ENCODE measurements at places on chromosomes 11 and 22.

DNA sequence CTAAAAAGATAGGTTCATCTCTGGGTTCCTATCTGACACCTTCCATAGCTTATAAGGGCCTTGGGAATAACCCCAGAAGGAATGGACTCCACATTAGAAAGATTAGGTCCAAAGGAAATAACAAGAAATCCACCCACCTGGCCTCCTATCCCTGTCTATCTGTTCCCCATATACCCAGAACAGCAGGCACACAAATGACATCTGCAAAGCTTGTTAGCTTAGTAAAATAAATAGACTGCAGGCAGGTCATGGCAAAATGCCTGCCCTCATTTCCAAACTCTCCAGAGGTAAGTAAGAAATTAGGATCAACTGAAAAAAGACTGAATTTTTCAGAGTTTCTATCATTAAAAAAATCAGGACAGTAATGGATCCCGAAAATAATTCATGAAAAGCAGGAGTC is 489.5 kb downstream of the DLG2 start:
- H3K27me3 ChIP-seq: no peaks in the 10 kb centered on the region
- no peaks in the 10 kb centered on the region for H3K4me1 ChIP-seq
- no peak overlapping the region for H3K27ac ChIP-seq
- H3K36me3 ChIP-seq: no peaks in the 10 kb centered on the region
- no peak overlapping the region for H3K4me3 ChIP-seq
- DNase-seq: no peak

- H3K36me3 ChIP-seq: peaks cover 58% of the 10 kb centered on the region
- H3K4me3 ChIP-seq: peak overlapping the region; percentile 100
- H3K4me1 ChIP-seq: peaks cover 48% of the 10 kb centered on the region
- no peak for DNase-seq
- peak overlapping the region; percentile 100 for H3K27ac ChIP-seq
These were observed 979 bp downstream of the ZBED5 start for GRCh38 chr11:10856689-10857458.

- no peak overlapping the region for H3K4me3 ChIP-seq
- H3K27me3 ChIP-seq: no peaks in the 10 kb centered on the region
- peaks cover 53% of the 10 kb centered on the region for H3K36me3 ChIP-seq
- H3K4me1 ChIP-seq: peaks cover 19% of the 10 kb centered on the region
These were observed 16.5 kb downstream of the PSMD13 start for GRCh38 chr11:253160-253885.

DNA sequence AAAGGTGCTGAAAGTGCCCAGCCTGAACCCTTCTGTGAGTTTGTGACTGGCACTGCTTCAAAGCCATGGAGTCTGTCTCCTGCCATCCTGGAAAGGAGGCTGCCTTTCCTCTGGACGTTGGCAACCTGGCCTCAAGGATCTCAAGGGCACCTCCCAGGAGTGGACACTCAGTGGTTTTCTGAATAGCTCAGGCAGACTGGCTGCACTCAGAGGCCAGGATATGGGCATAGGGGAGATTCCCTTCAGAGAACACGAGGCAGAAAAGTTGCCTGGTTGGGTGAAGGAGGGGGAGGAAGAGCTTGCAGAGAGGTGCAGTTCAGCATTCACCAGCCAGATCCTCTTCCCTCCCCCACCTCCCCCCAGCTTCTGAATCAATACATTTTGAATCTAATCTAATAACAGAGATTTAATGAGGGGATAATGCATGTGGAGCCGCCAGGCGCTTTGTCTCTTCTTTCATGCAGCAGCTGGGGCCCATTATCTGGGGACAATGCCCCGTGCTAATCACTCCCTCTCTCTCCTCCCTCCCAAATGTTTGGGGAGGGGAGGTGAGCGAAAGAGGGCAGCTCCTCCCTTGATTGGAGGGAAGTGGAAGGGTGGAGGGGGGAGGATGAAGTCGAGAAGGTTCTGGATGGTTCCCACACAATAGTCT is 17.7 kb downstream of the HTR3A start:
- H3K4me3 ChIP-seq: no peak overlapping the region
- no peaks in the 10 kb centered on the region for H3K36me3 ChIP-seq
- DNase-seq: no peak
- peaks cover 4% of the 10 kb centered on the region for H3K27me3 ChIP-seq
- no peak overlapping the region for H3K27ac ChIP-seq

Measured in activated B cell treated with CpG ODN at 0.5 μM for 24 hours (primary cell).